ENCODE measurements at places on chromosomes 11 and 22.
A peak's percentile ranks its signal among the peaks of the same experiment; 100 is the strongest.

- H3K27ac ChIP-seq = no peak overlapping the region
- peaks cover 10% of the 10 kb centered on the region for H3K27me3 ChIP-seq
- ATAC-seq = no peak
These were observed 93.4 kb downstream of the CEP164 start for GRCh38 chr11:117421041-117421440.

GRCh38 chr22:39915295-39915726 is 14.4 kb downstream of the GRAP2 start:
- peak overlapping the region; percentile 9 for H3K27ac ChIP-seq
- no peaks in the 10 kb centered on the region for H3K27me3 ChIP-seq

- no peaks in the 10 kb centered on the region for H3K36me3 ChIP-seq
- no peak overlapping the region for H3K27ac ChIP-seq
- H3K27me3 ChIP-seq = peaks cover 6% of the 10 kb centered on the region
- no peaks in the 10 kb centered on the region for H3K4me1 ChIP-seq
These were observed 2.7 kb upstream of the GSTT4 start for GRCh38 chr22:24008022-24008283.

DNA sequence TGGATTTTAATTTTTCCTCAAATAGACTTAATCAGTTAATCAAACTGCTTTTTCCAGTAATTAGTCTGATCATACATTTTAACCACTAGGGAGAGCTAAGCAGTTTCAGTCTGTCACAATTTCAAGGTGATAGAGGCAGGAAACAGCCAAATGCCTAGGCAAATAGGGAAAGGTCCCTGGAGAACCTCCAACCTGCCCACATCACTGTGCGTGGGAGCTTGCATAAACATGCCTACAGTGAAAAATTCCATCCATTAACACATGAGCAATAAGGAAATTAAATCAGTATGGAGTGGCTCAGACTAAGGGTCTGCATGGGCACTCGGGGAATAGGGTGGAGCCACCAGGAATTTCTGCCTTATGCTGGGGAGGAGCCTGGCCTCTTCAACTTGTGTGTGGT is 74.6 kb downstream of the AASDHPPT start:
- H3K27me3 ChIP-seq = no peaks in the 10 kb centered on the region
- H3K27ac ChIP-seq = no peak overlapping the region

DNA sequence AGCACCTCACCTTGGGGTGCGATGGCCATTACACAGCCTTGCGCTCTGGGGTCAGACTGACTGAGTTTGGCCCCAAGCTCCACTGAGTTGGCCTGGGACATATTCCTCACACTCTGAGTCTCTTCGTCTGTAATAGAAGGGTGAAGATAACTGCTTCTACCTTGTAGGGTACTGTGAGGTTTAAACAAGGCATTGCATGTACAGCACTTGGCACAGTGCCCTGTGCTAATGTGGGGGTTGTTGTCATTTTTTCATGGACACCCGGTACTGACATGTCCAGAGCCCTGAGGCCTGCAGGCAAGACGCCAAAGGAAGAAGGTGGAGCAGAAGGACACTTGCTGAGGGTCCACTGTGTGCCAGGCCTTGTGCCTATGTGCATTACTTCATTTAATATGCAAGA is 50.7 kb downstream of the OTOG start:
- H3K27ac ChIP-seq = no peak overlapping the region
- peaks cover 11% of the 10 kb centered on the region for H3K4me1 ChIP-seq
- ATAC-seq = no peak
- H3K27me3 ChIP-seq = peaks cover 20% of the 10 kb centered on the region

DNA sequence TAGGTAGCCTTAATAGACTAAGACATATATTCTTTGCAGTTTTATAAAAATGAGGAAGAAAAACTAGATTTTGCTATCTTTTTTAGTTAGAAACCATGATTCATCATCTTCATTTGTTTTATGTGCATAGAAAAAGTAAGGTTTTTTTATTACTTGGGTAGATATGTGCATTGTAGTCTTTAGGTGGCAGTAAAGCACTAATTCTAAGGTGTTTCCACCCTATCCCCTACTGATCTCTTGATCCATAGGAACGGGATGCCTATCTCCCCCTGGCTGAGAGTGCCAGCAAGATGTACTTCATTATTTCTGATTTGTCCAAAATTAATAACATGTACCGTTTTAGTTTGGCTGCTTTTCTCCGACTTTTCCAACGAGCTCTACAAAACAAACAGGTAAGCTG is 148.1 kb downstream of the DYNC2H1 start:
- H3K4me3 ChIP-seq = no peak overlapping the region
- H3K4me1 ChIP-seq = no peaks in the 10 kb centered on the region

DNA sequence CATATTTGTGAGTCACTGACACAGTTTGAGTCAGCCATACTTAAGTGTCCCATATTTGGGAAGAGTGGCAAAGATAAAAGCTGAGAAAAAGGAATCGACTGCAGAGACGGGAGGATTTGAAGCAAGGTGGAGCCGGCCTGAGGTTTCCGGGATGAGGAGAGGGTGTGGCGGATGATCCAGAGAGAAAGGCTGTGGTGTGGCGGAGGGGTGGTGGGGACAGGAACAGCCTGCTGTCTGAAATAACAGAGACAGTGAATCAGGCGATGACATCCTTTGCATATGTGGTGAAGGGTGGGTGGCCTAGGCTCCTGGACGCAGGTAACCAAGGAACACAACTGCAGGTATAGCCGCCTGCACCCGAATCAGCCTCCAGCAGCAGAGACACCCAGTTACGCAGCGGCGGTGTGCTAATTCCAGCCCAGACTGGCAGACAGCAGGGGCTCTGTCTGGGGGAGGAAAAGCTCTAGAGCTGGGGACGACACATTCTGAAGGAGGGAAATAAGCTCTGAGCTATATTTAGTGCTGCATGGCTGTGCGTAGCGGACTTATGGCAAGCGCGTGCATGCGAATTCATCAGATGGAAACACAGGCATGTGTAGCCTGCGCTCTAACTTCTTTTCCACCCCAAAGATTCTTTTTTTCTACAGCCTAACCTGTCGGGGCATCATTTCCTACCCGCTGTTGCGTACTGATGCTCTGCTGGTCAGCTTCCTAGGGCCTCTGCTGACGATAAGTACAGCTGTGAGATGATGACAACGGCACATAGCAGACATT is 62.7 kb upstream of the BARX2 start:
- ATAC-seq = no peak
- peaks cover 33% of the 10 kb centered on the region for H3K27me3 ChIP-seq
- no peaks in the 10 kb centered on the region for H3K4me1 ChIP-seq
- H3K36me3 ChIP-seq = no peaks in the 10 kb centered on the region
- no peak overlapping the region for H3K27ac ChIP-seq
- H3K4me3 ChIP-seq = no peak overlapping the region

DNA sequence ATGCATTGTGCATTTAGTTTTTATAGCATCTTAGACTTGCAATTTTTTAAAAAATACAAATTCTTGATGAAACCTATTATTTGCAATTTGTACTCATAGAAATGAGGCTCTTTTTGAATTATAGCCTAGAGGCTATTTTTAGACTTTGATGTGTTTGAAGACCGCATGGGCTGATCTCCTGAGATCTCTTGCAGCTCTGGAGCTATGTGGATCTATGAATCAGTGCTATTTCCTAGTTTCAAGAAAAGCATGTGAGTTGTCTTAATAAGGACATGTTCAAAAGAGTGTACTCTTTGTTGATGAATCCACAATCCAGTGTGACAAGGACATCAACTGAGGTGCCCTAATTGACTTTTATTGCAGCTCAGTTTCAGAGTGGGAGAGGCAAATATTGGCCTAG is 620.5 kb downstream of the ETS1 start:
- H3K27ac ChIP-seq = no peak overlapping the region
- no peak overlapping the region for H3K4me3 ChIP-seq
- no peaks in the 10 kb centered on the region for H3K36me3 ChIP-seq
- ATAC-seq = no peak
- H3K27me3 ChIP-seq = peaks cover 8% of the 10 kb centered on the region

- H3K36me3 ChIP-seq = peaks cover 10% of the 10 kb centered on the region
- H3K4me1 ChIP-seq = peaks cover 60% of the 10 kb centered on the region
- H3K27ac ChIP-seq = no peak overlapping the region
- no peaks in the 10 kb centered on the region for H3K27me3 ChIP-seq
- ATAC-seq = no peak
These were observed 2.4 kb upstream of the PPFIBP2 start for GRCh38 chr11:7511401-7511800.

DNA sequence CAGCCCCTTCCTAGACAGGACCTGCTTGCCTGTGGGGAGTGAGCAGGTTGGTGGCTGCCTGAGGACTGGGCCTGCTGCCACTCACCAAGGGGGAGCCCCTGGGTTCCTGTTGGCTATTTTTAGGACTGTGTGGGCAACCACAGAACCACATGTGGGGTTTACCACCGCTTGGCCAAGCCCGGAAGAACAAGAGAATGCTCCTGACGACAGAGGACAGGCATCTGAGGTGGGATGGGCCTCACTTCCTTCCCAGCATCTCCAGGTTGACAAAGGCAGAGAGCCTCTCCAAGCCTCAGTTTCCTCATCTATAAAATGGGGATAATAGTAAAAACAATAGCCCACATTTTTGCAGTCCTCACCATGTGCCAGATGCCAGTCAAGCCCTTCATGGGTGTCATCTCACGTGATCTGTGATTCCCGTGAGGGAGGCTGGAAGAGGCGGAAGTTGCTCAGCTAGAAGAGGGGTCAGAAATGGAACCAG is 43.6 kb downstream of the LRRC32 start:
- ATAC-seq = peak; percentile 85
- H3K4me3 ChIP-seq = peak overlapping the region; percentile 50
- H3K27me3 ChIP-seq = peaks cover 36% of the 10 kb centered on the region
- H3K4me1 ChIP-seq = peaks cover 76% of the 10 kb centered on the region
- H3K27ac ChIP-seq = peak overlapping the region; percentile 98

DNA sequence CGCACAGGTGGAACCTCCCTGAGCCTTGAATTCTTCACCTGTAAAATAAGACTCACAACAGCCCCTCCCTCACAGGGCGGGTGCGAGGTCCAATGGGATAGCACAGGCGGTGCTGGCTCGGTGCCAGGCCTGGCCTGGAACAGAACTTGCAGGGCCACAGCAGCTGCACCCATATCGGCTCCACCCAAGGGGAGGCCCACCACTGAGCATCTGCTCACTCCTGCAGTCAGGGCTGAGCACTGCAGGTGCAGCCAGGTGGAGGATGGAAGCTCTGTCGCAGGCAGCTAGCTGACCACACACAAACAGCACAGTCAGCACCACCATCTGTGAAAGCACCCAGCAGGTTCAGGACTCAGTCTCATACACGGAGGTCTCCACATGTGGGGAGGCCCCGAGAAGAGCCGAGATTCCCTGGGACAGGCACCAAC is 19.6 kb downstream of the VPS37C start:
- H3K27me3 ChIP-seq = no peaks in the 10 kb centered on the region
- peaks cover 60% of the 10 kb centered on the region for H3K4me1 ChIP-seq
- peak overlapping the region; percentile 59 for H3K27ac ChIP-seq
- peaks cover 28% of the 10 kb centered on the region for H3K36me3 ChIP-seq
